ENCODE measurements at places on chromosomes 16 and 17.

GRCh38 chr16:18782697-18783429 is 7.3 kb downstream of the RPS15A start:
- DNase-seq: no peak

DNA sequence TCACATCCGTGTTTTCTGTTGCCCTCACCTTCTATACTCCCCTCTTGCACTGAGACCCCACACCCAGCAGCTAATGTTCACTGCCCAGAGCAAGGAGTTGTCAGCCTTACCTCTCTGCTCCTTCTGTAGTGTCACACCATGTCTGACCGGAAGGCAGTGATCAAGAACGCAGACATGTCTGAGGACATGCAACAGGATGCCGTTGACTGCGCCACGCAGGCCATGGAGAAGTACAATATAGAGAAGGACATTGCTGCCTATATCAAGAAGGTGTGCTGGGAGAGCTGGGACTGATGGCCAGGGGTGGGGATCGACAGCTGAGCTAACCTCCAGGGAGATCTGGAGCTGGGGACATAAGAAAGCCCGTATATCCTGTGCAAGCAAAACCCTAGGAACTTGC is 3.7 kb downstream of the DYNLL2 start:
- DNase-seq: no peak

DNA sequence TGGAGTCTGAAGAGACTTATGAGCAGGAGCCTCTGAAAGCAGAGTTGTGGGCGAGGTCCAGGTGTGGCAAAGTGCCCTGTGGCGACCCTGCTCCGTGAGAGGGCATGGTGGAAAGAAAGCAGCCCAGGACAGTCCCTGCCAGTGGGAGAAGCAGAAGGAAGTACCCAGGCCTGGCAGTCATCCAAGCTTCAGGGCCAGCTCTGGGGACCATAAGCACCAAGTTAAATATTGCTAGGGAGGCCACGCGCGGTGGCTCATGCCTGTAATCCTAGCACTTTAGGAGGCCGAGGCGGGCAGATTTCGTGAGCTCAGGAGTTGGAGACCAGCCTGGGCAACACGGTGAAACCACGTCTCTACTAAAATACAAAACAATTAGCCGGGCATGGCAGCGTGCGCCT is 4.9 kb upstream of the ASGR1 start:
- no peak for DNase-seq

DNA sequence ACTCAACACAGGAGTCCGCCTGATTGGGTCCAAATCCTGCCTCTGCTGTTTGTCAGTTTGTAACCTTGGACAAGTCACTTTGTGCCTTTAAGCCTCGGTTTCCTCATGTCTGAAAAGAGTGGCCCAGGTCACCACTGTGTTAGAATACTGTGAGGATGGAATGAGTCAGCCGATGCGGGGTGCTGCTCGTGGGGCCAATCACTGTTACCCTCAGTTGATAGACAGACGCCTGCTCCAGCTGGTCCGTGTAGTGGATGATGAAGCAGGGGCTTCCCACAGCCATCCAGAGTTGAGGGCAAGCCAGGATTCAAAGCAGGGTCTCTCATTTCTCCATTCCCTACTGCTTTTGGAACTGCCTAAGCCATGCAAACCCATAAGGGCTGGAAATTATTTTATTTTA is 5.8 kb downstream of the FBXL19 start:
- DNase-seq: no peak

- DNase-seq: no peak
Measured at GRCh38 chr17:36485805-36486203, 677 bp upstream of the ZNHIT3 start.

GRCh38 chr16:85395913-85396878 is 216.9 kb upstream of the GSE1 start:
- DNase-seq: no peak

DNA sequence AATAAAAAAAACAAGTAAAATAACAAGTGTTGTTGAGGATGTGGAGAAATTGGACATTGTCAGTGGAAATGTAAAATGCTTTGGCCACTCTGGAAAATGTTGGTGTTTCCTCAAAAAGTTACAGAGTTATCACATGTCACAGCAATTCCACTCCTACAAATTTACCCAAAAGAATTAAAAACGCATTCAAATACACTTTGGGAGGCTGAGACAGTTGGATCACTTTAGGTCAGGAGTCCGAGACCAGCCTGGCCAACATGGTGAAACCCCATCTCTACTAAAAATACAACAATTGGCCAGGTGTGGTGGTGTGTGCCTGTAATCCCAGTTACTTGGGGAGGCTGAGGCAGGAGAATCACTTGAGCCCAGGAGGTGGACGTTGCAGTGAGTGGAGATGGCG is 5.6 kb downstream of the TOP3A start:
- DNase-seq: no peak

DNA sequence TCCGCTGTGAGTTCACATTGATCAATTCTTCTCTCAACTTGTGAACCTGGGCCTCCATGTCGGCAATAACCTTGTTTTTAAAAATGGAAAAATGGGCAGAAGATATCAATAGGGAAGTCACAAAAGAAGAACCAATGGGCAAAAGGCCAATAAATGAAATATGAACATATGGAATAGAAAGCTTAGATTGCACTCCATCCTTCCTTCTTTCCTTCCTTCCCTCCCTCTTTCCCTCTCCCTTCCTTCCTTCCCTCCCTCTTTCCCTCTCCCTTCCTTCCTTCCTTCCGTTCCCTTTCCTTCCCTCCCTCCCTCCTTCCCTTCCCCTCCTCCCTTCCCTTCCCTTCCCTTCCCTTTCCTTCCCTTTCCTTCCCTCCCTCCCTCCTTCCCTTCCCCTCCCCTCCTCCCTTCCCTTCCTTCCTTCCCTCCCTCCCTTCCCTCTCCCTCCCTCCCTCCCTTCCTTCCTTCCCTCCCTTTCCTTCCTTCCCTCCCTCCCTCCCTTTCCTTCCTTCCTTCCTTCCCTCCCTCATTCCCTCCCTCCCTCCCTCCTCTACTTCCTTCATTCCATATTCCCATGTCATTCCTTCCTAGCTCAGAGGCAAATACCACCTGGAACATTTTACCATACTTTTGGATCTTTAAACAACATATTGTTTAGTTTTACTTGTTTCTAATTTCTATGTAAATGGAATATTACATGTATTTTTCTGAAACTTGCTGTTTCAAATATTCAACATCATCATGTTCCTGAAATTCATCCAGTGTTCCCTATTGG is 290.7 kb upstream of the AXIN2 start:
- DNase-seq: no peak

GRCh38 chr17:66464921-66465320 is 162.5 kb downstream of the PRKCA start:
- no peak for DNase-seq

- DNase-seq: no peak
Measured at GRCh38 chr17:19368229-19368628, 5.7 kb upstream of the B9D1 start.

DNA sequence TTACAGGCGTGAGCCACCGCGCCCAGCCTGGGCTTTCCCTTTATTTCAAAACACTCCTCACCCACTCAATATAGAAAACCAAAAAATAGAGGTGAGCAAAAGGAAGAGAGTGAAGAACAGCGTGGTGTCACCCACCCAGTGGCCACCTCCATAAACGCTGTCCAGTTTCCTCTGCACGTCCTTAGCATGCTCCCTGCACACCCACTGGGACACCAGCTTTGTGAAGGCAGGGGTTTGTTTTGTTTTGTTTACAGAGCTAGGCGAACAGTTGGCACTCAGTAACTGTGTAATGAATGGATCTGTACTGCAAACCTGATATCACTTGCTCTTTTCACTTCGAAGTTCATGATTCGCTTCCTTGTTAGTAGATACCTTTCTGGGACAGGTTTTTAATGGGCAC is 73.0 kb downstream of the PRKCB start:
- DNase-seq: no peak

- no peak for DNase-seq
Measured at GRCh38 chr16:53235851-53236250, 181.1 kb downstream of the CHD9 start.

- DNase-seq: no peak
Measured at GRCh38 chr16:68289621-68290329, 21.0 kb downstream of the SLC7A6OS start.

DNA sequence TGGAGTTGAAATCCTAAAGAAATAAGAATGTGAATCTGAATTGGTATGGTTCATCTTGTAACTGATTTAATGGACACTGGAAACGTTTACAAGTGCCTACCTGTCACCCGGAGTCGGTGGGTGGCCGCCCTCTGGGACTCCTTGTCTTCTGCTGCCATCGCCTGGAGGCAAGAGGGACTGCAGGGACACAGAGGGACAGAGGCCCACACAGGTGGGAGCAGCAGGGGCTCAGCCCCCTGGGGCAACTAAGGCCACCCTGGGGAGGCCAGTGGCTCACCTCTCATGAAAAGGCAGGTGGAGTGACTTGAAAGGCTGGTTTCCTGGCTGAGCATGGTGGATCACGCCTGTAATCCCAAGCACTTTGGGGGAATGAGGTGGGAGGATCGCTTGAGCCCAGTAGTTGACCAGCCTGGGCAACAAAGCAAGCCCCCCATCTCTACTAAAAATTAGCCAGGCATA is 23.2 kb downstream of the TMEM92 start:
- DNase-seq: no peak

GRCh38 chr17:43360739-43361505 is 37.9 kb upstream of the ARL4D start:
- DNase-seq: peak; percentile 99

DNA sequence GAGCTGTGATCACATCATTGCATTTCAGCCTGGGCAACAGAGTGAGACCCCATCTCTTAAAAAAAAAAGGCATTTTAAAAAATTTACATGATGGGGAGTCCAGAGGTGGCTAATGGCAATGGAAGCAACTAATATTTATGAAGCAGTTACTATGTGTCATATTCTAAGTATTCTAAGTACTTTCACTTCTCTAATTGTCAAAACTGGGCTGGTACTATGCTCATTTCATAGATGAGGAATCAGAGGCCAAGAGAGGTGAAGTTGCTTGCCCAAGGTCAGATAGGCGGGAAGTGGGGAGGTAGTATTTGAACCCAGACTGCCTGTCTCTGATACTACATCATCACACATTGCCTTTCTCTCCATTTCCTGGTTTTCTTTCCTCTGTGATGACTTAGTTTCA is 50.7 kb downstream of the SLC5A11 start:
- no peak for DNase-seq

- DNase-seq: no peak
Measured at GRCh38 chr17:40553694-40554534, 11.4 kb downstream of the CCR7 start.

DNA sequence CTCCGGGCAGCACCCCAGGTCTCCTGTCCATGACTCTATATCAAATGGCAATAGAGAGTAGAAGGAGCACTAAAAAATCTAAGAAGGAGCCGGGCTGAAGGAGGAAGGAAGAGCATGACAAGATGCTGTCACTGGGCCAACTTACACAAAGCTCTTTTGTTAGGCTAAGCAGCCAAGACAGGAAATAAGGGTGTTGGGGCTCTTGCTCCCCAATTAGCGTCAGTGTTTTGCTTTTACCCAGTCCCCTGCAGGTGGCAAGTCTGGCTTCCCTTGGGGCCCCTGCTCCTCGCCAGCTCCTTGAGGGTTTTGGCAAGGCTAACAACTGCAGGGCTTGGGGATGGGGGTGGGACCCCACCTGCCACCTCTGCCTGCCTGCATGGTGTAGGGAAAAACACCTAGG is 120.5 kb downstream of the CCT6B start:
- DNase-seq: no peak

- no peak for DNase-seq
Measured at GRCh38 chr16:57538235-57538721, 1.9 kb upstream of the CCDC102A start.

DNA sequence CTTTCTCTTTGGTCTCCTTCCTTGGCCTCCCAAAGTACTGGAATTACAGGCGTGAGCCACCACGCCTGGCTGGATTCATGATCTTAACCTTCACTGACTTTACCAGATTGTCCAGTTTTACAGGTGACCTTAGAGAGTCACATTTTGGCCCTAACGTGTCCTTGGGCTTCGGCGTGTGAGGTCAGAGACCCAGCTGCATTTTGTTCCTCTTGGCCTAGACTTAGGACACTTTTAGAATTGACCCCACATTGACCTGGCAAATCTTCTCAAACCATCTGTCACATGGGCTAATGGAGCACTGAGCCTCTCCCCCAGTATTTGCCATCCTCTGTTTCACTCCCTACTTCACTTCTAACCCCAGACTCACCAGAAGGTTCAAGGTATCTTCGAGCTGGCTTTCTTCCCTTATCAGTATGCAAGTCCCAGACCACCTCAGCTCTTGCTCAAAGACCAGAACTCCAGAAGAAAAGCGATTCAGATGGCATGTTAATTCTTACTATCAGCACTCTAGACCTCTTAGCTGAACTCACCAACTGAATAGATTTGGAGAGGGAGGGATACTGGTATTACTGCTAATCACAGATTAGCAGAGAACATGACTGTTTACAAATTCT is 1.7 kb upstream of the CYTH1 start:
- no peak for DNase-seq

- DNase-seq: no peak
Measured at GRCh38 chr17:9976283-9977179, 71.5 kb upstream of the RCVRN start.
